Left forelimb (tissue), 1 donor: ENCODE measurements at places on chromosomes 1 and 21.

- DNase-seq: no peak
Measured at GRCh38 chr1:162633081-162633762, 958 bp downstream of the DDR2 start.

- DNase-seq: no peak
Measured at GRCh38 chr1:107533436-107533835, 392.6 kb downstream of the NTNG1 start.

GRCh38 chr1:41646186-41646585, 161.7 kb upstream of the EDN2 start:
- peak; percentile 20 for DNase-seq

- no peak for DNase-seq
Measured at GRCh38 chr1:48978413-48978812, 201.7 kb upstream of the BEND5 start.

DNA sequence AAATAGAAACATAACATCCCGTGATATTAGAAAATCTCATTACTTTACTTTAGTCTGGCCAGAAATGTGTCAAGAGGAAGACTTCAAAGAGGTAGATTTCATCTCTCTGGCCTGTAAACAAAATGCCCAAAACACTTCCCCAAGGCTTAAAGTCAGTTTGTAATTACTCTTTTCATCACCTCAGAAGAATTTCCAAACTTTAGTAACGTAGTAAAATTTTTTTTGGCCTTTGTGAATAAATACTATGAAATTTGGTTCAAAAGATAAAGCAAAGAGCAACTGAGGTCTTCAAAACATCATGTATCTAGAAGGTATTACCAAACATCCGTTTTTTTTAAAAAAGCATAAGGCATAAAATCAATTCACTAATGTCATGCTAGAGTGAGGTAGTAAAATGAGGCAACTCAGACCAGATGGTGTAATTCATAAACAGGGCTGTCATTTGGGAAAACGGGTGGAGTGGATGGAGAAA, 51.4 kb downstream of the LEPR start:
- no peak for DNase-seq

DNA sequence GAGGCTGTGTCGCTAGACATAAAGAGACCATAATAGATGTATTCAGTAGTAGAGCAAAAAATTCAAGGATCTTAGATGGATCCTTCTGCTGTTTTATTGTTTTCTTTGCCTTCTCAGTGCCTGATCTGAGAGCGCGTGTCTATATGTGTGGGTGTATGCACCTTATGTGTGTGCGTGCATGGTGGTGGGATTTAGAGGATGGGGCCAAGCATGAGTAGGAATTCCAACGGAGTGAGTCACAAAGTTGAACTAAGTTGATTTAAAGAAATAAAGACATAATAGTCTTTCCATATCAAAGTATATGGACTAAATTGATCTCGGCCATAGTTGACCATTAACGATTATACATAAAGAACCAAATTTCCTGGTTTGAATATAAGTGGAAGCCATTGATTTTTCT, 178.7 kb downstream of the CYYR1 start:
- DNase-seq: no peak

- peak; percentile 90 for DNase-seq
Measured at GRCh38 chr21:39788383-39788782, 43.4 kb downstream of the IGSF5 start.

- no peak for DNase-seq
Measured at GRCh38 chr1:41783189-41783639, 135.5 kb downstream of the HIVEP3 start.

DNA sequence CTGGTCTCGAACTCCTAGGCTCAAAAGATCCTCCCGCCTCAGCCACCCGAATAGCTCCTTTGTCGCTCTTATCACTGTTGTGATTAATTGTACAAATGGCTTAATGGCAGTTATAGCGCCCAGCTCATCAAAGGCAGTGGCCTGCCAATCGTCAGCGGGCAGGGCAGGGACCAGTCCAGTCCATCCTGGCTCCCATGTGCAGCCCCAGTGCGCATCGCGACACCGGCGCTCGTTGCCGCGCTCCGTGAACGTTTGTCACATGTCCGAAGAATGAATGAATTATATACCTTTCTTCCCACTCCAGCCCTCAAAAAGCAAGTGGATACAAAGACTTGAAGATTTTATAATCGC, 18.4 kb downstream of the MTX1 start:
- DNase-seq: no peak

DNA sequence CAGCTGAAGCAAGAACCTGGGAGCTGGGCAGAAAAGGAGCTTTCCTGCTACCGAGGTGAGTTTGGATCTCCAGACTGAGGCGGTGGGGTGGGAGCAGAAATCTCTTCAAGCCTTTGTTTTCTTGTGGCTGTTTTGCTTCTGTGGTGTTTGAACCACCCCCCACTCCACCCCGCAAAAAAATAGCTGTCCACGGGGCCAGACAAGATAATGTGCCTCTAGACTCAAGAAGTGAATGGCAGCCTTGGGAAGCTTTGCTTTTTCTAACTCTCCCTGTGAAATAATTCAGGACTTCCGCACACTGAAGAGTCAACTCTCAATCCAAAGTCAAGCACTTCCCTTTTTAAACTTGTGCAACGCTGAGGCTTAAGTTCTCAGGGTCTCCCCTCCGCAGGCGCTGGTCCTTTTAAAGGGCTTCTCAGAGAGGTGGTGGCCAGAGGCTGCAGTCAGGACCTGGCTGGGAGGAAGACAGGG, 159.6 kb upstream of the COA6 start:
- no peak for DNase-seq

- DNase-seq: no peak
Measured at GRCh38 chr1:182716740-182717720, 32.6 kb upstream of the RGS8 start.

- DNase-seq: no peak
Measured at GRCh38 chr21:26918323-26919079, 48.4 kb downstream of the ADAMTS5 start.

DNA sequence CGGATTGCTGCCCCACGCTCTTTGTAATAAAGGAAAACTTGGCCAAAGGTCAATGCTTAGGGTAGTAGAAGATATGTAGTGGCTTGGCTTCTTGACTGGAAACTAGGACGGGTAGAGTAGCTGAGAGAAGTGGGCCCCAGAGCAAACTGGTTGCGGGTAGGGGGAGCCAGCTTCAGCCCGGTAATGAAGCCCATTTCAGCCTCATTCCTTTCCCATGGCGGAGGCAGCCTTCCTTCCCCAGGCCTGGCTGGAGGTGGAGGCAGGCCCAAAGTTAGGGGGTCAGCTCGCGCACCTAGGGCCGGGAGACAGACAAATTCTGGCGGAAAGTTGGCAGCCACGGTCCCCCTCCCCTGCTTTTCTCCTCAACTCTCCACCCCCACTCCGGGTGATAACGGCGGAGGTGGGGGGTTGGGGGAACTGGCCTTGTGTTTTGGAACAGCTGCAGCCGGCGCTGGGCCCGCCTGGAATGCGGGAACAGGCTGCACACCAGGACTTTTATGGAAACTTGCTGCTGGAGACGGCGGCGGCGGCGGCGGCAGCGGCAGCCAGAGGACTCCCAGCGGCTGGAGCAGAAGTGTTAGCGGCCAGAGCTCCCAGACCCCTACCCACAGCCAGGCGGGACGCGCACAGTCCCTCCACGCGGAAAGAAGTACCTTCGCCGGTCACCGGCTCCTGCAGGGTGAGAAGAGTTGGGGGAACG, at the start of gene NEXN:
Gene NEXN, plus strand, starts transcription at position 544 of the 700 bp plus-strand sequence. CDS start 27,483 bp downstream, outside the sequence.
- DNase-seq: peak; percentile 89

DNA sequence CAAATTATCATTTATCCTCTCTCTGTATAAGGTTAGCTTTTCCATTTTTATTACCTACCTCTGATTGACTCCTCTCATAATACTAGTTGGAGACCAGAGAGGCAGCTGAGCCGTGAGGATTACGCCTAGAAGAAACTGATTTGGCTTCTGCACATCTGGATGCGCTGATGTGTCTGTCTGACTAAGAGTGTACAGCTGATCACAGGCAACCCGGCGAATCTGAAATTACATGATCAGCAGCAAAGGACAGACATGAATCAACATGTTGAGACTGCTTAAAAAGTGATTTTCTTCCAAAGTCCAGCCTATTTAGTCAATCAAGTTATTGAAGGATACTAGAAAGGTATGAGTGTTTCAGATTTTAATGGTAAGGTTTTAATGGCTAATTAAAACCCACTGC, 81.2 kb downstream of the PCSK9 start:
- DNase-seq: no peak

- no peak for DNase-seq
Measured at GRCh38 chr1:23568608-23569383, 9.5 kb upstream of the ID3 start.

GRCh38 chr1:156804026-156804425, 12.6 kb downstream of the SH2D2A start:
- DNase-seq: no peak

DNA sequence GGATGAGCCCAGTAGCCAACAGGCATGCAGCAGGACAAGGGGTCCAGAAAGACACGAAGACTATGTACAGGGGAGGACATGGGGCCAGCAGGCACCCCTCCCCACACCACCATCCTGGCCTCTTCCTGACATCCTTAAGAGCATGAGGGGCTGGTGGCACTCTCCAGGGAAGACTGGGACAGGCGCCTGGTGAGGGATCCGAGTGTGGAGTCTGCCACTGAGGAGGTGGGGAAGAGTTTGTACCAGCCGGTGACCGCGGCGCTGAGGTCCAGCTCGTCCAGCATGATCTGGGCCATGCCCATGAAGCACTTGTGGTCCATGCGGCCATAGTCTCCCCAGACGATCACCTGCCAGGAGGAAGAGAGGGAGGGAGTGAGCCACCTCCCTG, 39.1 kb downstream of the RIMS3 start:
- no peak for DNase-seq

- DNase-seq: no peak
Measured at GRCh38 chr1:47575855-47576757, 138.3 kb downstream of the FOXD2 start.

- DNase-seq: no peak
Measured at GRCh38 chr21:31371715-31372470, 27.8 kb upstream of the TIAM1 start.

DNA sequence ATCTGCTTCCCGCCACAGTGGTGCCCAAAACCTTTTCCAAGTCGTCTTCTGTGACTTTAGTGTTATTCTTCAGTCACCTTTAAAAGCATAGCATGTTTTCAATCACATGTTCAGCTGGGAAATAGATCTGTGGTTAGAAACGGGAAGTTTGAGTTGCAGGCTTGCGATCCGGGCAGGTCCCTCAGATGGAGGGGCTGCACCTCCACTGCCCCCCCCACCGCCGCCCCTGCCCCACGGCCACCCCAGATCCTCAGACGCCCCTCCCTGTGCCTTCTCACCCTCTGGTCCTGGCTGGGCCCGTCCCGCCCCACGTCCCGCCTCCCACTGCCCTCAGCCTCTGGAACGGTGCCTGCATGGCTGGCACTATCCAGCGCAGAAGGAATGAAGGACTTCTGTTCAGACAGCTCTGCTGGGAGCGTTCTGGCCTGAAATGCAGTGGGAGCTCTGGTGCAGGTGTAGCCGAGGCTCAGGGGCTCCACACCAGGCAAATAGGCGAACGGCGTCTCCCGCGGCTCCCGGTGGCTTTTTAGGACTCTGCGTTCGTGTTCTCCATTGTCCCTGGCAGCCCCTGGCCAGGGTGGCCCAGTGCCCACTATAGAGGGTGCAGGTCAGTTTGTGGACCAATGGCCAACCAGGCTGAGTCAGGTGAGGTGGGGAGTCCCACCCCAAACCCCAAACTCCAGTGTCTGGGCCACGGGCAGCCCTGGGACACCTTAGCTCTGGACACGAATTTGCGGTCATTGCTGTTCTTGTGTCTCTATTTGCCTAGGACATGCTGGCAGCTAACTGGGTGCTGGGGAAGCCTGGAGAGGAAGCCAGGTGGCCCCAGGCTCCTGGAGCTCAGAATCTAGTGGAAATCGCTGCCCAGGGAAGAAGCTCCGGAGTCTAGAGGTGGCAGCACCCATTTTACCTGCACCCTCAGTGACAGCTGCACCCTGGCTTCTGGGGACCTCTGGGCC, 67.1 kb downstream of the FAAP20 start:
- no peak for DNase-seq

- DNase-seq: no peak
Measured at GRCh38 chr1:116947092-116947860, 37.6 kb downstream of the PTGFRN start.

DNA sequence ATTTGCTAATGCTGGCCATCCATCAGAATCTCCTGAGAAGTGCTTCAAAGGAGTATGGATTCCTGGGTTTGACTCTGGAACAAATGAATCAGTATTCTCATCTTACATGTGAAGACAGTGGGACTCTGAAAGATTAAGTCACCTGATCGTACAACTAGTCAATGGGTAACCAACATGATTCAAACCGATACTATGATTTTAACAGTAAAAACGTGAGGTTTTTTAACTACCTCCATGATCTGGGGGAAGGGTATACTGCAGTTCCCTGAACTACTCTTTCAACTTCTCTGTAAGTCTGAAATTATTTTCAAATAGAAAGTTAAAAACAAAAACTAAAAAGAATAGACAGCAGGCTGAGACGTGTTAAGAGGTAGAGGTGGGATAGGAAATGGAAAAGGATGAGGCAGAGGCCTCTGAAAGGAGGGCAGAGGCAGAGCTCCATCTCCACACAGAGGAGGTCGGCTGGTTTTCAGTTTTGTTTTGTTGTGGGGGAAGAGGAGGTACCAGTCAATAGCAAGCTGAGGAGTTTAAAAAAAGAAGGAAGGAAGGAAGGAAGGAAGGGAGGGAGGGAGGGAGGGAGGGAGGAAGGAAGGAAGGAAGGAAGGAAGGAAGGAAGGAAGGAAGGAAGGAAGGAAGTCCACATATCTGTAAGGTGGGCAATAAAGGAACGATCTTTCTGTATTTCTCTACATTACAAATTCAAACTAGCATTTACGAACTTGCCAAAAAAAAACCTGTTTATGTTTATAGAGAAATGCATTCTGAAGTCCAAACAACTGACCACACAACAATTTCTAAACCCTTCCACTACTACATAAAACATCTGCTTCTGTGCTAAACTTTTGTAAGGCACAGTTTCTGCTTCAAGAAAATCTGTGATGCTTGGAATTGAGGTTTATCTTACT, 213.1 kb downstream of the RERE start:
- no peak for DNase-seq

- no peak for DNase-seq
Measured at GRCh38 chr1:160291248-160292220, 6.6 kb upstream of the PEX19 start.
